Hepatocyte (in vitro differentiated cells): ENCODE measurements at places on chromosomes 16 and 17. TPM values are rescaled to one million over a fixed set of nuclear protein-coding genes. Genes with fewer than 3 reads are reported as not detected.

STARD3 gene
- total RNA-seq: 61.6 and 76.5 TPM in 2 replicates

SLC35G6 gene
- total RNA-seq: 0.24 TPM in 1 of 2 replicates, not detected in the other

DNA sequence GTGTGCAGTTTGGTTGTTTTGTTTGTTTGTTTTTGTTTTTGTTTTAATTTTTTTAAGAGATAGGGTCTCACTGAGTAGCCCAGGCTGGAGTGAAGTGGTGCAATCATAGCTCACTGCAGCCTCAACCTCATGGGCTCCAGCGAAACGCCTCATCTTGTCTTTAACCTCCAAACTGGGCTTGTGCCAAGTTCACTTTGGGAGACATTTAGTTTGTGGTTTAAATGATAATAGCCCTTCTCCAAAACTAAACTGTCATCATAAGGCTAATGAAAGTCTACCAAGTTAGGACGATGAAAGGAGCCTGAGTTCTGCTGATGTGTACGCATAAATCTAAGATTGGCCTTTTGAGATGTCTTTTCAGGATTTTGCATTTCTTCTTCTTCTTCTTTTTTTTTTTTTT lies 6.5 kb upstream of the CARD14 start:
- H3K27ac ChIP-seq: no peak overlapping the region
- no peak overlapping the region for H3K4me3 ChIP-seq
- peaks cover 2% of the 10 kb centered on the region for H3K27me3 ChIP-seq
- H3K36me3 ChIP-seq: no peaks in the 10 kb centered on the region

DNA sequence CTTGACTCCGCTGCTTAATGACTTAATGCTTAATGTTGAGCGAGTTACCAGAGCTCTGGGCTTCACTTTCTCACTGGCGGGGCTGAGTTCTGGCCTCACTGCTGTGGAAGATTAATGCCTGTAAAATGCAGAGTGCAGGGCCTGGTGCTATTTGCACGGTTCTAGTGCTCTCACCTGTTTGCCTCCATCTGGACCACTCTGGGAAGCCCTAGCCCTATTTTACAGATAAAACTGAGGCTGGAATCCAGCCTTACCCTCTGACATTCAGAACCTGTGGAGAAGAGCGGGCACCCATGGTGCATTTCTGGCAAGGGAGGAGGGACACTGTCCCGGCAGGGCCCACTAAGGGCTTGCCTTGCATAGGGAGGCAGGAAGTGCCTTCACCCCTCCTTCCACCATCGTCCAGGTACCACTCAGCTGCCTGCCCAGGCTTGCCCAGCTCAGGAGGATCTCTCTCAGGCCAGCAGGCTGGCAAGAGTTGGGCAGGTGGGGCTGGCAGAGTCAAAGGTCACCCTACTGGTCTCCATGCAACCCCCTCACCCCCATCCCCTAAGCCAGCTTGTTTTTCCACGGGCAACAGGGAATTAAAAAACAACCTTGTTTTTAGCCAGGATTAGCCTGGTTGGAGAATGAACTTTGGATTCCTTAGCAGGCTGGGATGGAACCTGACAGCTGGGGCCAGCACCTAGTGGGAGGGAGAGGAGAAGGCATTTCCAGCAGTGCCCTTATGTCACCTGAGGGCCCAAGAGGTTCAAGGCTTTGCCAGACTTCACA lies 4.1 kb upstream of the UBALD1 start:
- DNase-seq: no peak
- no peaks in the 10 kb centered on the region for H3K36me3 ChIP-seq
- H3K4me3 ChIP-seq: no peak overlapping the region

- no peak overlapping the region for H3K27ac ChIP-seq
- no peak overlapping the region for H3K4me3 ChIP-seq
- no peaks in the 10 kb centered on the region for H3K4me1 ChIP-seq
- peaks cover 24% of the 10 kb centered on the region for H3K27me3 ChIP-seq
Measured at GRCh38 chr17:48373883-48374282, 56.1 kb downstream of the SKAP1 start.

GRCh38 chr17:2214047-2214928 lies 89.3 kb downstream of the SMG6 start:
- no peaks in the 10 kb centered on the region for H3K27me3 ChIP-seq
- H3K4me1 ChIP-seq: peaks cover 35% of the 10 kb centered on the region
- H3K4me3 ChIP-seq: no peak overlapping the region
- DNase-seq: peak; percentile 85
- no peaks in the 10 kb centered on the region for H3K36me3 ChIP-seq

GRCh38 chr16:58533751-58534470 lies 18.6 kb downstream of the SETD6 start:
- H3K27me3 ChIP-seq: no peaks in the 10 kb centered on the region
- no peak overlapping the region for H3K27ac ChIP-seq
- H3K4me1 ChIP-seq: no peaks in the 10 kb centered on the region
- H3K4me3 ChIP-seq: no peak overlapping the region

GRCh38 chr16:84808826-84809225 lies 11.0 kb upstream of the CRISPLD2 start:
- no peaks in the 10 kb centered on the region for H3K27me3 ChIP-seq

- H3K4me3 ChIP-seq: no peak overlapping the region
- no peak overlapping the region for H3K27ac ChIP-seq
- H3K36me3 ChIP-seq: no peaks in the 10 kb centered on the region
- no peaks in the 10 kb centered on the region for H3K27me3 ChIP-seq
- DNase-seq: peak; percentile 75
- H3K4me1 ChIP-seq: no peaks in the 10 kb centered on the region
Measured at GRCh38 chr16:80924372-80924978, 82.2 kb downstream of the CMC2 start.

DNA sequence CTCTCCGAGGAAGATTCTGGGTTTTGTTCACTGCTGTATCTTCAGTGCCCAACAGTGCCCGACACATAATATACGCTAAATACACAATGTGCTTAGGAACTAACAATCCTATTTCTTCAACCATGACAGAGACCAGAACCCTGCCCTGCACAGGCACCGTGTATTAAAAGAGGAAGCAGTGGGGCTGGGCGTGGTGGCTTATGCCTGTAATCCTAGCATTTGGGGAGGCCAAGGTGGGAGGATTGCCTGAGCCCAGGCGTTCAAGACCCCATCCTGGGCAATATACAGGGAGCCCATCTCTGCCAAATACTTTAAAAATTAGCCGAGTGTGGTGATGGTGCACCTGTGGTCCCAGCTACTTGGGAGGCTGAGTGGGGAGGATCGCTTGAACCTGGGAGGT lies 19.3 kb downstream of the ARL2BP start:
- H3K27me3 ChIP-seq: no peaks in the 10 kb centered on the region
- no peak for DNase-seq
- H3K4me1 ChIP-seq: peaks cover 43% of the 10 kb centered on the region
- H3K4me3 ChIP-seq: no peak overlapping the region
- peak overlapping the region; percentile 99 for H3K27ac ChIP-seq

GRCh38 chr16:84618581-84619460 lies 943 bp upstream of the COTL1 start:
- no peak overlapping the region for H3K4me3 ChIP-seq
- H3K27me3 ChIP-seq: no peaks in the 10 kb centered on the region
- H3K4me1 ChIP-seq: peaks cover 9% of the 10 kb centered on the region
- H3K36me3 ChIP-seq: no peaks in the 10 kb centered on the region
- peak; percentile 78 for DNase-seq

DNA sequence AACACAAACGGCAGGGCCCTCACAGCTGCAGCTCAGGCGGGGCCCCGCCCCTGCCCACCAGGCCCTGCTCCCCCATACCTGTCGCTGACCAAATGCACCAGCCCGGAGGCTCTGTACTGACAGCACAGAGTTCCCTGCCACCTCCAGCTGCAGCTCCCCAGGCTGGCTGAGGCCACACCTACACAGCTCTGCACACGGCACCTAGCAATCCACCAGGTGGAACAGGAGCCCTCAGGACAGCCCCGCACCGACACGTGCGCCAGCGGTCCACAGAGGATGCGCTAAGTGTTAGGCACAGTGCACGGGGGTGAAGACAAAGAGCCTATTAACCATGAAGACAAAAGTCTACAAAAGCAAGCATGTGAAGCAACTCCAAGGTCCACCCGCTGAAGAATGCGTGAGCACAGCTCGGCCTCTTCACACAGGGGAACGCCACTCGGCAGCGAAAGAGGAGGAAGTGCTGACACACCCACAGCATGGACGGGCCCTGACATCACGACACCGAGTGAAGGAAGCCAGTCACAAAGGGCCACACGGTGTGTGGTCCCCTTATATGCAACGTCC lies 5.4 kb downstream of the ZCCHC14 start:
- H3K27me3 ChIP-seq: no peaks in the 10 kb centered on the region
- peak overlapping the region; percentile 48 for H3K27ac ChIP-seq
- peak; percentile 72 for DNase-seq
- peaks cover 57% of the 10 kb centered on the region for H3K4me1 ChIP-seq

SYNGR3 gene
- total RNA-seq: 1.4 and 2.2 TPM in 2 replicates

- DNase-seq: no peak
- H3K36me3 ChIP-seq: no peaks in the 10 kb centered on the region
- no peak overlapping the region for H3K27ac ChIP-seq
Measured at GRCh38 chr17:15882058-15882720, 62.7 kb upstream of the ADORA2B start.

DNA sequence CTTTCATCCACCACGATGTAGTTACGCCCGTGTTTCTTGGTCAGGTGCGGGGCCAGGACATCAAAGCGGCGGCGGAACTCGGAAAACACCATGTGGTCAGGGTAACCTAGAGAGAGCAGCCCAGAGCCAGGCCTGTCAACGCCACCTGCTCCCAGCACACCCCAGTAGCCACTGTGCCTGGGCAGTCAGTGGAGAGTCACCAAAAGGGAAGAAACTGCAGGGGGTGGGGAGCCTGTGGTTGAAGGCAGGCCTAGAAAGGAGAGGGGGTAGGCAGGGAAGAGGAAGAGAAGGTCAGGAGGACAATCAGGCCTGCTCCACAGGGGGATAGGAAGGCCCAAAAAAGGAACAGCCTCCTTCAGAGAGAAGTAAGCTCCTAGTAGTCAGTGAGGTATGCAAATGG lies 64.1 kb downstream of the PIPOX start:
- H3K4me1 ChIP-seq: peaks cover 4% of the 10 kb centered on the region
- H3K27ac ChIP-seq: peak overlapping the region; percentile 51
- H3K4me3 ChIP-seq: no peak overlapping the region
- H3K36me3 ChIP-seq: no peaks in the 10 kb centered on the region
- no peak for DNase-seq

DNA sequence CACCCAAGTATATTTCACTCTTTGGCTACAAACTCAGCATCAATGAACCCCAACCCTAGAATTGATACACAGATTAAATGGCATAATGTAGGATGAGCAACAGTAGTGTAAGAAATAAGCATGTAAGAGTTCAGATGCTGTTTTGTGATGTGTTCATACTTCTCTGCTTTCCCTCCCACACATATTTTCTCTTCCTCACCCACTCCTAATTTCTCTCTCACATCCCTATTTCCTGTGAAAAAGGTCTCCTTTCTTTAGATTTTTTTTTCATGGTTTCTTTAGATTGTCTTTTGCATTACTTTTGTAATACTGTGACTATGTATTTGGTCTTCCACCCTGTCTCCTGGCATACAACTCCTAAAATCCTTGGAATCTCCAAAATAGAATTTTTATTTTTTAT lies 21.7 kb downstream of the CREBBP start:
- no peaks in the 10 kb centered on the region for H3K27me3 ChIP-seq
- H3K4me1 ChIP-seq: peaks cover 35% of the 10 kb centered on the region
- H3K36me3 ChIP-seq: no peaks in the 10 kb centered on the region
- no peak for DNase-seq

SECTM1 gene
- total RNA-seq: 9.3 and 9.7 TPM in 2 replicates

GRCh38 chr16:9280069-9280466 lies 188.6 kb downstream of the HAPSTR1 start:
- H3K36me3 ChIP-seq: no peaks in the 10 kb centered on the region
- H3K27me3 ChIP-seq: no peaks in the 10 kb centered on the region
- H3K27ac ChIP-seq: no peak overlapping the region
- H3K4me3 ChIP-seq: no peak overlapping the region
- no peak for DNase-seq
- H3K4me1 ChIP-seq: no peaks in the 10 kb centered on the region

DNA sequence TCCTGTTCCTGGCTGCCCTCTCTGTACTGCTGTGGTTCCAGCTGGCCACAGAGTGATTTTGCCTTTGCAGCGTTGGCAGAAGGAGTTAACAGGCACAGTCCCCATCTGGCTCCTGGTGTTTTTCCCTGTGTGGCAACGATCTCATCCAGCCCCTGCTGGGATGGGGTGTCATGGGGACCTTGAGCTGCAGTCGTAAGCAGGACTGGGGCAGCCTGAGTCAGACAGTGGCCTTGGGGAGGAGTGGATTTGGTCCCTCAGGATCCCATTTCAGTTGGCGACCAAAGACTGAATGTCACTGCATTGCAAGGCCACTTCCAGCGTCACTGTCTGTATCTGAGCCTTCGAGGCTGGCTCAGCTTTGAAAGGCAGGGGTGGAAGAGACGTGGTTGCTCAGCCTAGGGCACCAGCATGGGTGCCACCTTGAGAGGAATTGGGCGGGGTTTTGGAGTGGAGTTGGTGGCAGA lies 11.9 kb downstream of the TMEM94 start:
- H3K4me1 ChIP-seq: no peaks in the 10 kb centered on the region
- no peak overlapping the region for H3K4me3 ChIP-seq
- no peak for DNase-seq
- H3K36me3 ChIP-seq: no peaks in the 10 kb centered on the region

DNA sequence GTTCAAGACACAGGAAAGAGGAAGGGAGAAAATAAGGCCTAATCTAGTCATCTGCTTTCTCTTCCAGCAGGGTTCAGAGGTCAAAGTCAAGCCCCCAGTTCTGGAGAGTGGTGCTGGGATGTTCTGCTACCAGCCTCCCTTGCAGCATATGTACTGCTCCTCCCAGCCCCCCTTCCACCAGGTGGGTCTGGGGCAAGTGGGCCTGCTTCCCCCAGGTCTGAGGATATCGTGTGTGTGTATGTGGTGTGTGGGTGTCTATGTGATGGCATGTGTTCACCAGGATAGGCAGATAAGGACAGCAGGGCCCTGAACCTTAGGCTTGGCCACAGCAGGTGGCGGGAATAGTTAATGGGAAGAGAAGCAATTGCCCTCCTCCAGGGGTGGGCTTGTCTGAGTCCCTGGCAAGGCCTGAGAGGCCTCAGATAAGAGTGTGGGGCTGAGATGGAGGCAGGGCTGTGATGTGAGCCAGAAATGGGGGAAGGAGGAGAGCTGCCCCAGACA lies 21.1 kb downstream of the FOXN1 start:
- no peak overlapping the region for H3K4me3 ChIP-seq
- H3K36me3 ChIP-seq: no peaks in the 10 kb centered on the region
- no peak for DNase-seq
- H3K27me3 ChIP-seq: no peaks in the 10 kb centered on the region

DNA sequence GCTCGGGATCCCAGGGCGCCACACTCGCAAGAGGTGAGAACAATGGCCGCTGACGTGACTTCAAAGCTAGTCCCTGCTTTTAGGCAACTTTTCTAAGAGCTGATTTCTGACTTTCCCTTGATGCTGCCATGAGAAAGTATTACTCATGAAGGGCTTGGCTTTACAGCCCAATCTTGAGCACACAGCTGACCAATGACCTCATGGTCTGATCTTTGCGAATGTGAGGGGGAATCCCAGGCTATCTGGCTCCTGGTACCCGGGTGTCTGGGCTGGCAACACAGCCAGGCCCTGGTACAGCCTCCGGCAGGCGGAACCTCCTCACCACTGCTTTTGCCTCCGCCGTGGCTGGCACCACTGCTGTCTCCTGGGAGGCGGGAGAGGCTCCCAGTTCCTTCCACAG lies 17.5 kb downstream of the NDUFAF8 start:
- no peaks in the 10 kb centered on the region for H3K36me3 ChIP-seq
- H3K4me1 ChIP-seq: peaks cover 12% of the 10 kb centered on the region
- no peak overlapping the region for H3K4me3 ChIP-seq
- H3K27ac ChIP-seq: no peak overlapping the region
- H3K27me3 ChIP-seq: no peaks in the 10 kb centered on the region
- no peak for DNase-seq
